ENCODE measurements at places on chromosomes 7 and 10.

- DNase-seq = no peak
These were observed 2.4 kb upstream of the EGR2 start for GRCh38 chr10:62818426-62819011.

GRCh38 chr7:103065667-103066066, 8.9 kb downstream of the FBXL13 start:
- no peak for DNase-seq

DNA sequence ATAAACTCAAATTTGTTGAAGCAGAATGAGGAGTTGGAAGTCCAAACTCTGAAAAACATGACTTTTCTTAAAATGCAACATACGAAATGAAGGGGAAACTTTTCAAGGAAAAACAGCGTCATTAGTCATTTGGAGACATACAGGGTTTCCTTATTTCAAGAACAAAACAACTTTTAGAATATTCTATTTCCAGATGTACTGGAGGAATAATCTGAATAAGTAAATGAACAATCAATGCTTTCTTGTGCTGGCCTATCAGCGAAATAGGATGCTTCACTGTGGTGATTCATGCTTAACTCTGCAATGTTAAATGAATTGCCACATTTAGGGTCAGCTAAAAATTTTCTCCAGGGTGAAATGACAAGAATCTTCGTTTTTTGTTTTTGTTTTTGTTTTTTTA, 114.3 kb downstream of the SEMA3C start:
- no peak for DNase-seq

DNA sequence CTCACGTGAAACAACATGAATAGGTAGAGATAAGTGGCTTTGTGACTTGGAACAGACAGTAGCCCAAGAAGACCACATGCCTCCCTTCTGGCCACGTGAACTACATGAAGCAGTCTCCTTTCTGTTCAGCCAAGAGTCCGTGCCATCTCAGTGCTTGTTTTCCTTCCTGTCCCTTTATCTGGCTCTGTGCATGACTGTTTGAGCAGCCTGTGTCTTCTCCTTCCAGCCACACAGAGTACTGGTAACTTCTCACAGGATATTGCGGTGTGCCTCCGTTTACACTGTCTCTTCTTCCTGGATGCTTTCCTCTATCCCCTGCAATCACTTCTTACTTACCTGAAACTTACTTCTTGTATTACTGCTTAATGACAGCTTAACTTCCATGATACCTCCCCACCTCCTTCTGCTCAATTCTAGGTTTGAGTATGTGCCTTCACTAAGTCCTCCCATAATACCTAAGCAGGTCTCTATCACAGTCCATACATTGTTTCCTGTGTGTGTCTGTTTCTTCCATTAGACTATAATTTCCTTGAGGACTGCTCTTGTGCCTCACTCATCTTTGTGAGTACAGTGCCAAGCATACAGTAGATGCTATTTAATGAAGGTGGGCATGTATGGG, 748.7 kb downstream of the AUTS2 start:
- no peak for DNase-seq

DNA sequence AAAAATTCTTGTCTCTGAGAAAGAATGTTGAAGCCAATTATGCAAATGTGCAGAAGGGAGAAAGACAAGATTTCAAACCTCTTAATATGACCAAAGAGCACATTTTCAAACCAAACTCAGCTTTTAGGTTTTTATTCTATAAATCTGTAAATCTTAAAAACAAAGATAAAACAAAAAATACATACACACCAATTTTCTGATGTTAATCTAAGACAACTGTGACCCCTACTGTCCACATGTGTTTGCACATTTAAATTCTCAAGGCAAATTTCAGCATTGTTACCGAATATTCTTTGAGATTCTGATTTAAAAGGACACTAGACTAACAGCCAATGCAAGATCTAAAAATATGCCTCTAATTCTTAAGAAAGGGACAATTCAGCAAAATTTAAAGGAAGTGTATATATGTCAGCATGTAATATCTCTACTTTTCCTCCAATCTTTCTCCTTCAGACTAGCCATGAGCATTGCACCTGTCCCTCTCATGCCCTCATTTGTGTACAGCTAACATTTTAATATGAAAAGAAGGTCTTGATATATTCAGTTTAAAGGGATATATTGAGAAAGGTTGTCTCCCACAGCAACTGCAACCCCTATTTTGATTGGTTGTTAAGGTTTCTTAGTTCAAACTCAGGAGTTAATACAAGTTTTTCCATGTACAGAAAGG, 417.9 kb downstream of the IPMK start:
- DNase-seq = no peak

DNA sequence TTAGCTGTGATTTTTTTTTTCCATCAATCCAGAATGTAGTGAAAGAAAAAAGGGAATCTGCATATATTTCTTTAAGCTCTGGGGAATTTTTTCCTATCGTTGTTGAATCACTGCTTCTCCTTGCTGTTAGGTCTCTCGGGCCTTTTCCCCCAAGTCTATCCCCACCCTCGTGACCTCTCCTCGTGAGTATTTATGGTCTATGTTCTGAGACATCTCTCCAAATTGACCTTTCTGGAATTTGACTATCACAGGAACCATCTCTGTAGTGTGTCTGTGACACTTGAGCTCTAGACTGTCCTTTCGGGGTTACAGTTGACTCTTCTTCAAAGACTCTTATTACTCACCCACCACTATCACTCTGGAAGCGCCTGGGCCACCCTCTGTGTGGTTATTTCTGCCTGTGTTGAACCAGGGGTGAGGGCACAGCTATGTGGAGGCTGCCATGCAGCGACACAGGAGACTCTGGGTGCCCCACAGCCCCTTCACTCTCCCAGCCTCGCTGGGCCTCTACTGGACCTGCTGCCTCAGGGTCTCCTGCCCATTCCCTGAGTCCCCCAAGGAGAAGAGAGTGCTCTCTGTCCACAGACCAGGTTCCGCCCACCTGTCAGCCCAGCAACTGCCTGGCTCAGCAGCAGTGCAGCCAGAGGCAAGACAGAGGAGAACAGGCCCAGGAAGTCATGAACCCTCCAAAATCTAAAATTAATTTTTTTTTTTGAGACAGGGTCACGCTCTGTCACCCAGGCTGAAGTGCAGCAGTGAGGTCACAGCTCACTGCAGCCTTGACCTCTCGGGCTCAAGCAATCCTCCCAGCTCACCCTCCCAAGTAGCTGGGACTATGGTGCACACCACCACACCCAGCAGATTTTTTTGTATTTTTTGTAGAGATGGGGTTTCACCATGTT, 45.7 kb upstream of the PTPRN2 start:
- DNase-seq = no peak

GRCh38 chr10:123621492-123621891, 44.7 kb upstream of the GPR26 start:
- no peak for DNase-seq
